Lung (tissue), 17 donors: ENCODE measurements at places on chromosomes 1 and 21. TPM values are rescaled to one million over a fixed set of nuclear protein-coding genes. Genes with fewer than 3 reads are reported as not detected.

GRCh38 chr1:29793101-29793546 lies 556.8 kb downstream of the PTPRU start:
- no peak overlapping the region for H3K27ac ChIP-seq
- DNase-seq = peak; percentile 90
- H3K4me3 ChIP-seq = no peak overlapping the region
- H3K27me3 ChIP-seq = no peaks in the 10 kb centered on the region
- no peaks in the 10 kb centered on the region for H3K4me1 ChIP-seq
- no peaks in the 10 kb centered on the region for H3K36me3 ChIP-seq

GRCh38 chr1:25033828-25034705 lies 104.0 kb upstream of the RUNX3 start:
- no peak for DNase-seq
- no peak overlapping the region for H3K27ac ChIP-seq
- no peaks in the 10 kb centered on the region for H3K36me3 ChIP-seq
- no peak overlapping the region for H3K4me3 ChIP-seq

GRCh38 chr1:221715321-221716169 lies 26.3 kb downstream of the DUSP10 start:
- no peak overlapping the region for H3K4me3 ChIP-seq
- H3K27me3 ChIP-seq = no peaks in the 10 kb centered on the region
- peaks cover 68% of the 10 kb centered on the region for H3K4me1 ChIP-seq
- H3K27ac ChIP-seq = no peak overlapping the region
- H3K36me3 ChIP-seq = no peaks in the 10 kb centered on the region
- peak; percentile 93 for DNase-seq

The MATN1 gene
- total RNA-seq = 0.15 TPM

The ADAMTS4 gene
- 2.3 TPM for total RNA-seq
